NCI-H2227 treated with DMSO at 0.1 percent for 48 hours (cell line): ENCODE measurements at places on chromosomes 1 and 21.

DNA sequence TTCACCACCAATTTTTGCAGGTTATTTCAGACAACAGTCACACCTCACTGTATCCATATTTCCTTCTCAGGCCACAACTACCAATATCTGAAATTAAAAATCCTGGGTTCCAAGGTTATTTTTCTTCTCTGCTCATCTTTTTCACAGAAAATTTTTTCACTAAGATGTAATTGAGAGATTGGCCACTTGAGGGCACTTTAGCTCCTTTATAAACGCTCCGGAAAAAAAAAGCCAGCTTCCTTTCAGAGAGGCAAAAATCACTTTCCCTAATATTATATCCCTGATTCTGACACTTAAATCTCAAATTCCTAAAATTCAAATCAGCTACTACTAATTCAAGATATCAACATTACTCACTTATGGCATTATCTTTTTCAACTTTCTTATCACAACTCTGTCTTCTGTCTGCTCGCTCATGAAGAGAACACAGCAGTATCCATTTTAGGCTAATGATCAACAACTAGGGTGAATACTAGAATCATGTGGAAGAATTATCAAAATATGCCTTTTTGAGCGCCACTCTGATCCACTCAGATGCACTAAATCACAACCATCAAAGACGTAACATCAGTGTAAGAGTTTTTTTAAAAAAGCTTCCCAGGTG, 101.4 kb upstream of the RGS1 start:
- peak; percentile 27 for DNase-seq

DNA sequence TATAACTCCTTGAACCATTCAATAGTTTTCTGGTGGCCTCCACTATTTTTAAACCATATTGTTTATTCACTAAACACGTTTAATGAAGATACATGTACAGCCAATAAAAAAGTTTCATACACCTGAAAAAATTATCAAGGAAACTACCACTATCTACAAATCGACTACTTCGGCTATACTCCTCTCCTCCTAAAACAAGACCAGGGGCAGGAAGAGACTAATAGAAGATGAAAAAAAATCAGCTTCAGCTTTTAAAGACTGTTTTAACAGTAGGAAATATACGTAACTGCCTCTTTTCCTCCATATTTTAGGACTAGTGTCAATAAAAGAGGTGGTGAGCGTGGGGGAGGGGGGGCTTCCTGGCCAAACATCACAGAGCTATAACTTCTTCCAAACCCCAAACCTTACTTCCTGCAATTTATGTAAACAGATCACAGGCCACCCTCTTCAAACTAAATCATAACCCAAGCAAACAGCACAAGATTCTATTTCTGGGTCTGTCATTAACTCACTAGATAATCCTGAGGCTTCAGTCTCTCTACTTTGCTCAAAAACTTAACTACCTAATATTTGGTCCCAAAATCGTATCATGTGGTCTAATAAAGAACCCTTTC, 15.1 kb downstream of the FOXJ3 start:
- DNase-seq, result no peak

DNA sequence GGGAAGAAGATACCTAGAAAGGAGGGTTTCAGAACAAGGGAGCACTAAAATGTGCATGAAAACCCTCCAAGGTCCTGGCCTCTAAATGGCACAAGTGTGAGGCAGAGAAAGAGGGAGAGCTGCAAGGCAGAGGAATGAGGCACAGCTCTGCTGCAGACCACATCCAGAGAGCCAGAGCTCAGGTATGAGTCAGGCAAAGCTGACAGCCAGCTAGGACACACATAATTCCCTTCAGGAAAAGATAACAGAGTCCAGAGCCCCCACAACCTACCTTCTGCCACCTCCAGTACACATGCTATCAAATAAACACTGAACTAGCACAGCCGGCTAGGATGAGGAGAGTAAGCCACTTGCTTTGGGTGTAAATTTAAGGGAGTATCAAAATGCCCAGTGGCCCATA, 62.2 kb downstream of the HSF2BP start:
- no peak for DNase-seq

- DNase-seq, result peak; percentile 14
Measured at GRCh38 chr1:13700521-13701270, 708 bp downstream of the PRDM2 start.

DNA sequence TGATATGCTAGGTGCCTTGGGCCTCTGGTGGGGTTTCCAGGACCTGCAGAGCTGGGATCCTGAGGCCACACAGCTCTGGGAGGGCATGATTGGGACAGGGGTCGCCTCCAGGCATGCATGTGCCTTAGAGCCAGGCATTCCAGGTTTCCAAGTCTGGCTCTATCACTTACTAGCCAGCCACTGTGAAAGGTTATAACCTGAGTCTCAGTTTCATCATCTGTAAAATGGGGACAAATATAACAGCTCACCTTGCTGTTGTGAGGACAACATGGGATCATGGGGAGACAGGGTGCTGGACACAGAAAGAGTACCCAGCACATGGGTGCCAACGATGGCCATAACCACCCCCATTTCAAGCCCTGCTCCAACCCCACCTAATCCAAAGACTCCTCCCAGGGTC, 2.7 kb downstream of the CHI3L1 start:
- no peak for DNase-seq

- no peak for DNase-seq
Measured at GRCh38 chr1:205580923-205581180, 51.0 kb downstream of the ELK4 start.

GRCh38 chr1:110494036-110494435, 24.9 kb downstream of the KCNA10 start:
- DNase-seq, result no peak

DNA sequence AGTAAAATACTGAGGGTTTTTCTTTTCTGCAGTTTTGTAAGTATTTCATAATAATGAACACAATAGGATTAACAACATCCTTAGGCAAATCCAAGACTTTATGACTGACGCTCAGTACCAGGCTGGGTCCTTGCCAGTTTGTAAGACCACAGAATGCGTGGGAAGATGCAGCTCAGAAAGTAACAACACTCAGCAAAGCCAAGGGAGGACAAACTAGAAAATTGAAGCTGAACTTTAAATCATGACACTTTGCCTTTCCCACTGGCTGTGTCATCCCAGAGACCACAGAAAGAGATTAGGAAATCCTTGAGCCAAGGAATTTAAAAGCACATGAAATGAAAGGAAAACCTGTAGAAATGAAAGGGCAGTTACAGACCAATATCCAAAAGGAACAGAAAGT, 426.3 kb upstream of the CHRM3 start:
- DNase-seq, result no peak

GRCh38 chr1:108816049-108816893, 40.6 kb downstream of the AKNAD1 start:
- peak; percentile 94 for DNase-seq

DNA sequence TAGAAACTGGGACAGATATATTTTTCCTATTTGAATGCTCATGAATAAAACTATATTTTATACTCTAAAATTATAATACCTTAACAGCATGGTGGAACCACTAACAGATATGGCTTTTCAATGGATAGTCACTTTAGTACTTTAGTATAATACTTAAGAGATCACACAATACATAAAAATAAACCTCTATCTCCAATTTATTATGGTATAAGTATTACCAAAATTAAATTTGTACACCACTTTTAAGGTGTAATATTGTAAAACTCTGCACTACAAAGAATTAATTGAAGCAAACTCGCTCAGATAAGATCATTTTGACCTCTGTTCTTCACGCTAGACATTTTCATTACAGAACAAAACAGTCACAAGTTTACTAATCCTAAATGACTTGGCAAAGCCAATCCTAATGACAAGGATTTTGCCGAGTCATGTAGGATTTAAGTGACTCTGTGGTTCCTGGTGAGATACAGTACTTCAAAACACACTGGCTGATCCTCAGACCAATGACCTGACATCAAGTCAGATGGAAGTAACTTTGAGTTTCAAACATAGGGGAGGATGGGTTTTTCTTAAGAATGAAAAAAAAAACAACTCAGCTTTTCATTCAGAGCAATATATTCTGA, 200.6 kb downstream of the SMYD3 start:
- no peak for DNase-seq

GRCh38 chr1:36912365-36912865, 121.9 kb downstream of the GRIK3 start:
- DNase-seq, result no peak
